NCI-H69 (cell line): ENCODE measurements at places on chromosomes 4 and X.

GRCh38 chr4:38060829-38061431 is 100.7 kb downstream of the PTTG2 start:
- DNase-seq, result no peak

DNA sequence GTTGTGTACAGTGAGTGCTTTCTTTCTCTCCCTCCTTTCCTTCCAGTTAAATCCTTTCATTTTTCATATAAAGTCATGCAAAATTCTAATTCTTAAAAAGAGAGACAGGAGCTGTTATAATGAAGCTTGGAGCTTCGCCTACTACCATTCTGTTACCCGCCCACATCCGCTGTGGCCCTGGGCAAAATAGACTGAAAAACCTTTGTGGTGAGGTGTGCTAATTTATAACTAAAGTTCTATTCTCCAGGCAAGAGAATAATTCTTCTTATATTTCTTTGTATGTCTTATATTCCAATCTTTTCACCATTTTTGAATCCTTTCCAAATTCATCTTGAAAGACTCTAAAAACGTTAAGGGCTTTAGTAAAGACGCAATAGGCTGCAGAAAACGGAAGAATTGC is 7.0 kb downstream of the QRFPR start:
- no peak for DNase-seq

GRCh38 chr4:173936861-173937260 is 346.6 kb downstream of the FBXO8 start:
- DNase-seq, result peak; percentile 92

DNA sequence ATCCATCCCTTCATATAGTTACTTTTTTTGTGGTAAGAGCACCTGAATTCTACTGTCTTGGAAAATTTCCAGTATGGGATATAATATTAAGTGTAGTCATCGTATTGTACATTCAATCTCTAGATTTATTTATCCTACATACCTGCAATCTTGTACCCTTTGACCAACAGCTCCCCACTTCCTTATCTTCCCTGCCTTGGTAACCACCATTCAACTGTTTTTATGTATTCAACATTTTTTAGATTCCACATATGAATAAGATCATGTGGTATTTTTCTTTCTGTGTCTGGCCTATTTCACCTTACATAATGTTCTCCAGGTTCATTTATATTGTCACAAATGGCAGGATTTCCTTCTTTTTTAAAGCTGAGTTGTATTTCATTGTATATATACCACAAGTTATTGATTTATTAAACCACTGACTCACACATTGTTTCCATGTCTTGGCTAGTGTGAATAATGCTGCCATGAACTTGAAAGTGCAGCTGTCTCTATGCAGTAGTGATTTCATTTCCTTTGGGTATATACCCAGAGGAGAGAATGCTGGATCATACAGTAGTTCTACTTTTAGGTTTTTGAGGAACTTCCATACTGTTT is 572.5 kb downstream of the MAGEB5 start:
- no peak for DNase-seq
